ENCODE measurements at places on chromosomes 5 and 9.
A peak's percentile ranks its signal among the peaks of the same experiment; 100 is the strongest.

DNA sequence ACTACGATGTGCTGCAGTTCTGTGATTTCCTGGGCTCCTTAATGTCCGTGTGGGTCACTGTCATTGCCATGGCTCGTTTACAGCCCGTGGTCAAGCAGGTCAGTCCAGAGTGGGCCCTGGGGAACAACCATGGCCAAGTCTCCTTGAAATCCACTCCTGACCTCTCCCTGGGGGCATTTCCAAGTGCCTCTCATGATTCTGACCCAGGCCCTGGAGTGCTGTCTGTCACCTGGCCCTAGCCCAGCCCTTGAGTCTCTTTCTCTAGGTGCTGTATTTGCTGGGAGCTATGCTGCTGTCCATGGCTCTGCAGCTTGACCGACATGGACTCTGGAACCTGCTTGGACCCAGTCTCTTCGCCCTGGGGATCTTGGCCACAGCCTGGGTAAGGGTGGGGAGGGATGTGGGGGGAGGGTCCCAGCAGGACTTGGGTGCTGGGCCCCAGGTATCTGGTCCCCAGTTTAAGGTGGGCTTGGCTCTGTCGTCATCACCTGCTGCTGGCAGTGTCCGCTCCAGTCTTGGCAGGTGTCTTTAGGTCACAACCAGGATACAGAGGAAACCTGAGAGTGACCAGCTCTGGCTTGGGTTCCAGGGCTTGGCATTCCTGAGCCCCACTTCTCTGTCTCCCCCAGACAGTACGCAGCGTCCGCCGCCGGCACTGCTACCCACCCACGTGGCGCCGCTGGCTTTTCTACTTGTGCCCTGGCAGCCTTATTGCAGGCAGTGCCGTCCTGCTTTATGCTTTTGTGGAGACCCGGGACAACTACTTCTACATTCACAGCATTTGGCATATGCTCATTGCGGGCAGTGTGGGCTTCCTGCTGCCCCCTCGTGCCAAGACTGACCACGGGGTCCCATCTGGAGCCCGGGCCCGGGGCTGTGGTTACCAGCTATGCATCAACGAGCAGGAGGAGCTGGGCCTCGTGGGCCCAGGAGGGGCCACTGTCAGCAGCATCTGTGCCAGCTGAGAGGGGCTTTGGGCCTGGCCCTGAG, 17.0 kb downstream of the OR13J1 start:
- DNase-seq = no peak

- no peak for DNase-seq
These were observed 44.9 kb upstream of the ADAMTSL1 start for GRCh38 chr9:18429070-18429469.

- DNase-seq = no peak
These were observed 11.7 kb downstream of the OGN start for GRCh38 chr9:92392690-92393089.

- DNase-seq = no peak
These were observed 16.0 kb downstream of the SH3PXD2B start for GRCh38 chr5:172438319-172438668.

GRCh38 chr5:138903130-138903775, 28.1 kb upstream of the LRRTM2 start:
- peak; percentile 54 for DNase-seq

- DNase-seq = peak; percentile 74
These were observed 133.0 kb upstream of the TUT7 start for GRCh38 chr9:86486891-86487837.

DNA sequence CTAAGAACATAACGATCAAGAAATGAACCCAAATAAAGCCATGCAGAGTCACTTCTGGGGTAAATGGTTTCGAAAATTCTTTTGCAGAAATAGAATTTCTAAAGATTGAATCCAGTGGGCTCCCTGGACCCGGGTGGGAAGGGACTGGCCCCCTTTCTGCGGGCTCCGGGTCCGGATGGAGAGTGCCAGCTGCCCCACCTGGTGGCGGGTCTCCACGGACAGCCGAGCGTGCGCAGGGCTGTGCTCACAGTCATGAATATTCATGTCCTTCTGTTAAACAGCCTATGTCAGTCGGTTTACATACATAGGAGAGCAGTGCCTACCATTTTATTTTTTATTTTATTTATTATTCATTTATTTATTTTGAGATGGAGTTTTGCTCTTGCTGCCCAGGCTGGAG, 4.7 kb upstream of the PPP1R26 start:
- DNase-seq = no peak

DNA sequence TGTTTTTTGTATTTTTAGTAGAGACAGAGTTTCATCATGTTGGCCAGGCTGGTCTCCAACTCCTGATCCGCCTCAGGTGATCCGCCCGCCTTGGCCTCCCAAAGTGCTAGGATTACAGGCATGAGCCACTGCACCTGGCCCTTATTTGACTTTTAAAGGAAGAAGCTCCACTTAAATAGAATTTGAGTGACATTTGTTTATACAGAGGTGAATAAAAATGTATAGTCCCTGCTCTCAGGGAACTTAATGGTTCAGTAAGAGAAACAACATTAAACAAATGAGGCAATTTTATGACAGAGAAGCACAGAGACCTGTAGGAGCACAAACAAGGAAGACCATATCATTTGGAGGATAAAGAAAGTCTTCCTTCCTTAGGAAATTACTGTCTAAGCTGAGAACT, 65.7 kb downstream of the C9orf152 start:
- no peak for DNase-seq

- DNase-seq = no peak
These were observed 151.5 kb downstream of the ACTL7B start for GRCh38 chr9:108704156-108704852.

DNA sequence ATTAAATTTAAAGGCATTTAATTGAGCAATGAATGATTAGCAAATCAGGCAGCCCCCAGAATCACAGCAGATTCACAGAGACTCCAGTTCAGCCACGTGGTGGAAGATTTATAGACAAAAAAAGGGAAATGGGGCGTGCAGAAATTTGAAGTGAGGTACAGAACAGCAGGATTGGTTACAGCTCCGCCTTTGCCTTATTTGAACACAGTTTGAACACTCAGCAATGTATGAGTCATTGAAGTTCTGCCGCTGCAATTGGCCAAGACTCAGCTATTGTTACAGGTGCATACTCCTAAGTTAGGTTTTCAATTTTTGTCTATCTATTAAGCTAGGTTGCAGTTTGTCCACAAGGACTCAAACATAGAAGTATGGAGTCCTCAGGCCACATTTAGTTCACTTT, 157.7 kb upstream of the SLC12A2 start:
- no peak for DNase-seq

GRCh38 chr9:125447202-125447802, 185.7 kb downstream of the GAPVD1 start:
- no peak for DNase-seq

GRCh38 chr5:118616281-118616680, 372.1 kb downstream of the DTWD2 start:
- DNase-seq = no peak

- peak; percentile 41 for DNase-seq
These were observed 16.7 kb downstream of the FGD3 start for GRCh38 chr9:92963831-92964606.

GRCh38 chr5:150448334-150448733, 1.2 kb downstream of the RPS14 start:
- no peak for DNase-seq

DNA sequence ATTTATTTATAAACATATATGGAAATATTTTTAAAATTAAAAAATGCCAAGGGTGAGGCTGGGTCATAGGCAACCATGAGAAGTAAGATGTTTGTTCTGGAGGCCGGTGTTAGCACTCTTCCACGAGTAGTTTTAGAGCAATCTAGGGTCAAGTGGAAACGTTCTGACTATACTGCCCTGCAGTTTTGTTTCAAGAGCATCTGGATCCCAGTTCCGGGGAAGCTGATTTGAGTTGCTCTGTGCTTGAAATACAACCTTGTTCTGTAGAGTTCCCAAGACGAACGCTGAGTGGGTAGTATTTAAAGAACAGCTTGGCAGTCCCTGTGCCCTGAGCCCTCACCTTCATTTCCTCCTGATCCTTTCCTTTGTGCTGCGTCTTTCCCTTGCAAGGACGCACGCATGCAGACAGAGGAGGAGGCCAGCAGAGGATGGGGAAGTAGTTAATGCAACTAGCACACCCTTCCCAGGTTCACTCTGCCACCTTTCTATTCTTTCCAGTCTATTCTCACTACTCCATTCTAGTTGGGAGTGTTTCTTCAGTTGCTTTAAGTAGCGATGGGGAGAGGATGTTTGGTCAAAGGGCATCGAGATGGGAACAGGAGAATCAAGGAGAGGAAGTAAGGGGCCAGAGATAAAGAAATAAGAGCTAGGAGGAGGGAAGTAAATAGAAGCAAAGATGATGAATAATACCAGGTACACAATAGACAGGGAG, 68.3 kb upstream of the ZSWIM6 start:
- no peak for DNase-seq

- DNase-seq = no peak
These were observed 32.4 kb upstream of the TTC23L start for GRCh38 chr5:34806532-34806931.

DNA sequence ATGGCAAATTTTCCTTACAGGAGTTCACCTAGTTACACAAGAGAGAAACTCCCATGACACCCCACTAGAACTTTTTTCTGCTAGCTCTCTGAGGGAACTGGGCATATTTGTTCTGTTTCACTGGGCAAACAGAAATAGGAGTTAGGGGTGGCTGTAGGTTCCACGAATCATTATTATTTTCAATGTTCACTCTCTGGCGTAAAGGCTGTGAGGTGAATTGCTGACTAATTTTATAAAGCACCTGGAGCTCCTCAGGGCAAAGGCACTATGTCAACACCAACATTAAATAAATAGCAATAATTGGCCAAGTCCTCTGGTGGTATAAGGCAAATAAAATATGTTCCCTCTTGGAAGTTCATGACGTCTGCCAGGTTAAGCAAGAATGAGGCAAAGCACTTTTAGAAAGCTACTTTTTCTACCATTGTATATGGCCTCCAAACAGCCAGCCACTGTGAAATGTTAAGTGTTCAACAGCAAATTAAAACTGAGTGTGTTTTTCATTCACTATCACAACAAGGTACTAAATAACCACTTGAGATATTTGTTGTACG, 344.6 kb downstream of the PDE4D start:
- no peak for DNase-seq

GRCh38 chr5:160263326-160263855, 34.1 kb downstream of the FABP6 start:
- no peak for DNase-seq

- no peak for DNase-seq
These were observed 112.3 kb downstream of the GCNT1 start for GRCh38 chr9:76571288-76571687.

DNA sequence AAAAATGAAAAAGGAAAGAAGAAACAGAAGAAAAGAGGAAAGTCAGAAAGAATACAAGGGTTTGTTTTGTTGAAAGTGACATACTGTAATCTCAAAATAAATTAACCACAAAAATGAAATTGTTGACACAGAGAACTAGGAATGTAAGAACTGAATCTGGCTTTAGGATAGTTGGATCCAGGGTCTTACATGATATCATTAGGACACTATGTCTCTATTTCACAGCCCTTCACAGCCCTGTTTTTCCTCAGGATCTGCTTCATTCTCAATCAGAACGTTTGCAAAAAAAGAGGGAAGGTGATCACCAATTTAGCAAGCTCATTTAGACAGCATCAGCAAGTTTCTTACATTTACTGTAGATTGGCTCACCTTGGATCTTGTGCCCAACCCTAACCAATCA, 188.5 kb upstream of the NREP start:
- no peak for DNase-seq

DNA sequence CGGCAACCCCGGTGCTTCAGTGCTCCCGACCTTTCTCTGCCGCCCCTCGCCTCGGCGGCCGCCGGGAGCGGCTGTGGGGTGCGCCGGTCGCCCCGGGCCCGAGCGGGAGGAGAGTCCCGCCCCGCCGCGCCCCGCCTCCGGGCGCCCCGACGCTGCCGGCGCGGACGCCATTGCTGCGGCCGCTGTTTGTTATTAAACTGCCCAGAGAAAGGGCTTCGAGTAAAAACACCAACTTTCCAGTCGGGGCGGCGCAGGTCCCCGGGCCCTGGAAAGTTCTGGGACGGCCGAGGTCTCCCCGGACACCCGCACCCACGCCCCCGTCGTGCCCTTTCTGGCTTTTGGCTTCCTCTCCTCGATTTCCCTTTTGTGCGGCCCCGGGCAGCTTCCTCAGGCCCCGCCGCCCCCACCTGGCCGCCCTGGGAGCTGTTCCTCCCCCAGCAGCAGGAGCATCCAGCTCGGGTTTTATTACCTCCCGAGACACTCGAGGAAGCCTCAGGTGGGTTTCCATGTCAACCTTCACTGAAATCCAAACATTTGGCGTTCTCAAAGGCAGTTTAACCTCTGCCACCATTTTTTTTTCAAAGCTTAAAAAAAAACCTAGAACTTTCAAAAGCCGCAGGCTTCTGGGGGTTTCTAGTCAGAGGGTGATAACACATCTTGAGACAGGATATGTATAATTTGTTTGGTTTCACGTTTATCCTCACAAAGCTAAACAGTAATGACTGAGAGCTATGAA, 334.4 kb downstream of the CWC27 start:
- peak; percentile 88 for DNase-seq

DNA sequence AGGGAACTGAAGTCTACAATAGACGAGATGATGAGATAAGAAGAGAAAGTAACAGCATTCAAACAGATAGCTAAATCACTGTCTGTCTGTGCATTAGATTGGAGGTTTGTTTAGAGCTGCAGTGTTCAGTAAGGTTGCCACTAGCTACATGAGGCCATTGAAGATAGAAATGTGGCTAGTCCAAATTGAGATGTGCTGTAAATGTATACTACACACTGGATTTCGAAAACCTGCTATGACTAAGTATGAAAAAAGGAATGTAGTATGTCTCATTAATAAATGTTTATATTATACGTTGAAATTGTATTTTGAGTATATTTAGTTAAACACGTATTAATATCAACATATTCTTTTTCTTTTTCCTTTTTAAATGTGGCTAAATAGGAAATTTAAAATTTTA, 142.1 kb downstream of the XRCC4 start:
- no peak for DNase-seq

DNA sequence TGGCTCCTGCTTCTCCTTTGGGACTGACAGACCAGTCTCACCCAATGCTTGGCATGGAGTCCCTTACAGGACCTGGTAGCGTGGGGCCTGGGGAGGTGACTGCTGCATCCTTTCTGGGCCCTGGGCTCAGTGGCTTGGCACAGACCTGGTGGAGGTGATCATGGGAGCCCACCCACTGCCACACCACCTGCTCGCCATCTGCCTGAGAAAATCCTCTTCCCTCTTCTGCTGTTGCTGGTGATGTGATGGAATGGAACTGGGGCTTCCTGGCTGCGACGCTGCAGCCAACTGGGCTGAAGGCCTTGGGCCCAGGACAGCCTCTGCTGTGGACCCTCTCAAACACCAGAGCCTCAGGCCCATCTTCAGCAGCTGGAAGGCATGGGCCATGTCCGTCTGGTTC, 122.5 kb upstream of the PANK3 start:
- no peak for DNase-seq

All from muscle of back (tissue), 13 donors.